ENCODE measurements at places on chromosomes 4 and X. TPM values are rescaled to one million over a fixed set of nuclear protein-coding genes. Genes with fewer than 3 reads are reported as not detected.
A peak's percentile ranks its signal among the peaks of the same experiment; 100 is the strongest.

GRCh38 chr4:65670331-65671031 is at the start of gene EPHA5:
Gene EPHA5 (minus strand): TSS chr4:65670489. CDS start chr4:65669742, 747 bp downstream.
- DNase-seq, result peak; percentile 77

AMTN gene
- not detected for polyA plus RNA-seq

GRCh38 chrX:150150076-150150779 is 211.9 kb upstream of the EOLA2 start:
- no peak for DNase-seq

TBC1D8B gene
- polyA plus RNA-seq, result 6.0 TPM

GRCh38 chr4:121822796-121823504 is 733 bp downstream of the CCNA2 start:
- DNase-seq, result no peak

ZFP92 gene
- 0.88 TPM for polyA plus RNA-seq

GRCh38 chr4:4720646-4721045 is 138.8 kb upstream of the MSX1 start:
- no peak for DNase-seq

MGAT4D gene
- polyA plus RNA-seq, result not detected

GRCh38 chr4:76981644-76982043 is 32.1 kb downstream of the SEPTIN11 start:
- no peak for DNase-seq

DNA sequence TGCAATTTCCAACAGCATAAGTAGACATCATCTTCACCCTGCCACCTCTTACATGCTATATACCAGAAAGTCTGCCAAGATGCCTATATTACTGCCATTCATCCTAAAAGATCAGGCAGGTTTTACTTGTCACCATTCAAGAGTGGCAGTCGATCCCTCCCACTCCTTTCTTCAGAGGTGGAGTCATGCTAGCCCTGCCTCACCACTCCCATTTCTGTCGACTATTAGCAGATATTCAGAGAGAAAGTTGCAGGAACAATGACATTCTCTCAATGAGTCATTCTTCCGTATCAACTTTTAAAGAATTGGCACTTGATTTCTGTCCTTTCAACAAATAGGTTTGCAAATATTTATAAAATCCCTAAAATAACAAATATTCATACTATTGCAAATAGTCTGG is 1060.1 kb downstream of the ADGRL3 start:
- DNase-seq, result no peak

RAI2 gene
- 8.1 TPM for polyA plus RNA-seq

NUDT11 gene
- polyA plus RNA-seq, result 6.5 TPM

DNA sequence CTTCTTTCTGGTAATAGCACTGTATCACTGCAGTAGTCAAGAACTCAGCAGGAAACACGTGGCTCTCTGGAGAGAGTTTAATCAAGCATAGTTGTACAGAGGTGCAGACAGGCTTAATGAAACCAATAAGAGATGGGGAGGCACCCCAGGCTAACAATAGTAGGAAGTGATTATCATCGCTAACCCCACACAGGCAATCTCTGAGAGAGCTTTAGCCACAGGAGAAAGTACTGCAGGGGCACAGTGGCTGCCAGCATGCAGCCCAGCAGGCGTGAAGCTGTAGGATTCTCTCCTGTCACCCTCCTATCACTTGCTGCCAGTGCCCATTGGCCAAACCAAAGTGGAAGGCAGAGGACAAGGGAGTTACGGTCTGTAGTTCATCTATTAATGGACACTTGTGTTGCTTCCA is 450.0 kb upstream of the RASGEF1B start:
- DNase-seq, result peak; percentile 23

NMU gene
- polyA plus RNA-seq, result 1.4 TPM

- no peak for DNase-seq
Measured at GRCh38 chr4:93743022-93743421, 85.5 kb upstream of the ATOH1 start.

- no peak for DNase-seq
Measured at GRCh38 chr4:10243856-10244255, 127.3 kb upstream of the WDR1 start.

- DNase-seq, result no peak
Measured at GRCh38 chr4:139816856-139817255, 151.2 kb downstream of the MGST2 start.

DNA sequence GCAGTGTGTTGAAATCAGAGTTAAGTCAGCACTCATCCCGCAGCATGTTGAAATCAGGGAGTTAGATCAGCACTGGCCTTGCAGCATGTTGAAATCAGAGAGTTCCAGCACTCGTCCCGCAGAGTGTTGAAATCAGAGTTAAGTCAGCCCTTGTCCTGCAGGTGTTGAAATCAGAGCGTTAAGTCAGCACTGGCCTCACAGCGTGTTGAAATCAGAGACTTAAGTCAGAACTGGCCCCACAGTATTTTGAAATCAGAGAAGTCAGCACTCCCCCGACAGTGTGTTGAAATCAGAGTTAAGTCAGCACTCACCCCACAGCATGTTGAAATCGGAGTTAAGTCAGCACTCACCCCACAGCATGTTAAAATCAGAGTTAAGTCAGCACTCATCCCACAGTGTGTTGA is 10.9 kb upstream of the UVSSA start:
- no peak for DNase-seq

GRCh38 chrX:96611619-96612362 is 72.9 kb upstream of the DIAPH2 start:
- peak; percentile 2 for DNase-seq

DNA sequence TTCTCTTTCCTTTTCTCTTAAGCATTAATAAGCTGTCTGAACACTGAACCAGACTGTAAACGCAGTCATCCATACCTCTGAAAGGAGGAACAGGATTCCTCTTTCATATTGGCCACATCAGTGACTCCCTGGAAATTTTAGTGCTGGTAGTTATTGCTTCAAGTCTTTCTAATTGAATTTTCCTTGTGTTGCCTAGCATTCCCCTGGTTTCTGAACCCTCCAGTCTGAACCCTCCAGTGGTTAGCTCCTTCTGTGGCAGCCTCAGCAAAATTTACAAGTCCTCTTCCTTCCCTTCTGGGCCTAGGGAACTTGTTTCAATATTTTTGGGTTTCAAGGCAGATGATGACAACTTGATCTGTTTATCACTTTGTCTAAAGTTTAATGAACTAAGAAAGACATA is 7.9 kb downstream of the SPARCL1 start:
- no peak for DNase-seq

DNA sequence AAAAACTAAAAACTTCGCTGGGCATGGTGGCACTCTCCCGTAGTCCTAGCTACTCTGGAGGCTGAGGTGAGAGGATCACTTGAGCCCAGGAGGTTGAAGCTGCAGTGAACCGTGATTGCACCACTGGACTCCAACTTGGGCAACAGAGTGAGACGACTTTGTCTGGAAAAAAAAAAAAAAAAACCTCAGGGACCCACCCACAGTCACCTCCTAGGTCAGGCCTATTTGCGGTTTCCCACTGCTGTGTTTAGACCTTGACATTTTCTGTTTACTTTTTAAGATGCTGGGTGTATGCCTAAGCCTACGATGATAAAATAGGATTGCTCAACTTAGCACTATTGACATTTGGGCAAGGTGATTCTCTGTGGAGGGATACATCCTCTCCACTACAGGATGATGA is 197.4 kb upstream of the TBL1X start:
- no peak for DNase-seq

SPANXA2 gene
- polyA plus RNA-seq, result not detected

DNA sequence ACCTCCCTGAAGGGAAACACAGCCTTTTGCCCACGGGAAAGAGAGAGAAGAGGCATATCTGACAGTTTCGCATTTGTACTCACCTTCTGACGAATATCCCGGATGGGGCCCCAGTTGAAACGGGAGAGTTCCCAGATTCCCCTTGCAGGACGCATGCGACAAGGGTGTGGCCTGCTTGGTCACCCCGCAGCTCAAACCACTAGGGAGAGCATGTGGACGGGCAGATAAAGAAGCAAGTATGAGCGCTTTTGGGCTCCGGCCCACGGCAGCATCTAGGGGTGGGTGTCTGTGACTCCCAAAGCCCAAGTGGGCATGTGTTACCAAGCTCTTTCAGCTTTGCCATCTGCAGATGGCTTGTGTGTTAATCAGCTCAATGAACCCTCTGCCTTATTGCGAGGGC is 70.1 kb upstream of the MED14 start:
- no peak for DNase-seq

GRCh38 chr4:86834901-86835300 is 14.3 kb downstream of the SLC10A6 start:
- DNase-seq, result no peak

- no peak for DNase-seq
Measured at GRCh38 chr4:21177871-21178270, 477.6 kb downstream of the PACRGL start.

DNA sequence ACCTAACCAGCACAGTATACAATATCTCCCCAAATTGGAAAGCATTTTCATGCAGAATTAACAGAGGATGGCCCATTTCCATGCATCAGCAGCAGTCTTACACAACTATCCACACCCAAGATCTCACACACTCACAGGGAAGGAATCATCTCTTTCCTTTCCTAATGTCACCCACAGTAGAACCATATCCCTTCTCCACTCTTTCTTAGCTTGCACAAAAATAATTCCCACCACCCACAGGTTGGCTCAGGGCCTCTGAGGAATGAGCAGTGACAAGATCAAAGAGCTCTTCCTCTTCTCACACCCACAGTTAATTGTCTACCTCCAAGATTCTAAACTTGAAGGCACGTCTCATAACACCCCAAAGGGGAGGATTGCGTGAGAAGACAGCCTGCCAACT is 217.7 kb upstream of the VEGFC start:
- no peak for DNase-seq

DNA sequence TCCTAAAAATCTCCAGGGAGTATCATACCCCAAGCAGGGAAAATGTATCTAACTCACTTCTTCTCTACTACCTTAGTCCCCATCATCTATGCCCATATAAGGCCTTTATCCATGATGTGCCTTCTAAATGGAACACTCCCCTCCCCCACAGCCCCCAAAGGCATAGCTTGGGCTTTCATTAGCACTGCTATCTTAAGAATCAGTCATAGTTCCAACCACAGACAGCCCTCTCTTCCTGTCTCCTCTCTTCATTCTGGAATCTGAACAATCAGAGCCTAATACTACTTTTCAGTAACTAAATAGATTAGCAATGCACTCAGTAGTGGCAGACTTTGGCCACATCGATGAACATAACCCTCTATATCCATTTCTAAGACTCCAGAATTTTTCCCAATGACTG is 313.2 kb upstream of the DKK2 start:
- no peak for DNase-seq

DNA sequence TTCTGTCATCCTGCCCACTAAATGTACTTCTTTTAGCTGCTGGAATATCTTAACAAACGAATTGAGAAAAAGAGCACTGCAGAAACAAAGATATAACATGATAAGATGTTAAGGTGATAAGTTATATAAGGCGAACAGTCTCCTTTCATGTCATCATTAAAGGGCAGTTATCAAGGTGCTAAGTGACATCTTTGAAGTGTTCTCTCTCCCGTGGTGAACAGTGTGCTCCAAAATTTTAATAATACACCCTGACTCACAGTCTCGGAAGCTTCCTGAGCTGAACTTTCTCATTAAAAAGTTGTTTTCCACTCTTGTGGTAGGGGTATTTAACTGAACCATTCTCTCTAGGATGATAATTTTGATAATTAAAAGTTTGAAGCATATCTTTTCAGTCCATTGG is 61.6 kb downstream of the PLS3 start:
- no peak for DNase-seq

- DNase-seq, result no peak
Measured at GRCh38 chr4:77734928-77735327, 84.2 kb downstream of the CNOT6L start.

DNA sequence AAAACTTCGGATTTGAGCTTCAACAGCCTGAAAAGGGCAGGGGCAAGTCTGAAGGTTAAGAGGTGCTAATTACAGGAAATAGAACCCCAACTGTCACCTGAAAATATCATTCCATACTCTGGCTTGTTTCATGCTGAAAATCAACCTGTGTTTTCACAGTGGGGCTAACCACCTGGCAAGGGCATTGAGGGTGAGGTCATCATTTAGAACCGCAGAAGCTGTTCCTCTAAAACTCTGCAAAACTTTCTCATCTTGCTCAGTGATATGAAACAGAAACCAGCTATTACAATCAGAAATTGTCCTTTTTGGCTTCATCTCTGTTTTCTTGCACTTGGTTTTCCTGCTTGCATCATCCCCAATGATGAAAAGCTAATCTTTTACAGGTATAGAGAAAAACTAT is 247.6 kb downstream of the DCLK2 start:
- no peak for DNase-seq

GRCh38 chrX:15471028-15471427 is 22.1 kb downstream of the PIR start:
- DNase-seq, result peak; percentile 57

SMPX gene
- 322 TPM for polyA plus RNA-seq

DNA sequence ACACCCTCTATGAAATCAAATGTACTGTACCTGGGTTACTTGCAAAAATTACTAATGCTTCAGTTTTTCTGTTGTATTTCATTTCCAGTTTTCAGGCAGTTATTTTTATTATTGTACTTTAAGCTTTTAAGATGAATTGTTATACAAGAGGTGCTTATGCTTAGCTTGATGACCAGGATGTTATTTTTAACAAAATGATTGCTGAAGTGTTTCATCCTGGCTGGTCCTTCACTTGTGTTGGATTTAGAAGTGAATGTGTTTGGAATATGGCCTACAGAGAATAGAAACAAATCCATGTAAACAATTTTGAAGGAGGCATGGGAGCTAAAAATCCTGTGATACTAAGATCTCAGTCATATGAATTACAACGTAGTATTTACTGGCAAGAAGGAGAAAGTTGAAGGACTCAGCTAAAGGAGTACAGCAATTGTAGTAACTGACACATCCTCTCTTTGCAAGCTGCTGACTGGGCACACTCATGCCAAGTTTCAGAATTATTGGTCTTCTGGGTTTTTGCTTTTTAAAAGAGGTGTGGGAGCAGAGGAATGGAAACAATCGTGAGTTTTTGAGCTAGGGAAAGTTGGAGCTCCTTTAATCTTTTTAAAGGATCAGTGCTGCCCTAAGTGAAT is 9.2 kb downstream of the UBE2A start:
- no peak for DNase-seq

DNA sequence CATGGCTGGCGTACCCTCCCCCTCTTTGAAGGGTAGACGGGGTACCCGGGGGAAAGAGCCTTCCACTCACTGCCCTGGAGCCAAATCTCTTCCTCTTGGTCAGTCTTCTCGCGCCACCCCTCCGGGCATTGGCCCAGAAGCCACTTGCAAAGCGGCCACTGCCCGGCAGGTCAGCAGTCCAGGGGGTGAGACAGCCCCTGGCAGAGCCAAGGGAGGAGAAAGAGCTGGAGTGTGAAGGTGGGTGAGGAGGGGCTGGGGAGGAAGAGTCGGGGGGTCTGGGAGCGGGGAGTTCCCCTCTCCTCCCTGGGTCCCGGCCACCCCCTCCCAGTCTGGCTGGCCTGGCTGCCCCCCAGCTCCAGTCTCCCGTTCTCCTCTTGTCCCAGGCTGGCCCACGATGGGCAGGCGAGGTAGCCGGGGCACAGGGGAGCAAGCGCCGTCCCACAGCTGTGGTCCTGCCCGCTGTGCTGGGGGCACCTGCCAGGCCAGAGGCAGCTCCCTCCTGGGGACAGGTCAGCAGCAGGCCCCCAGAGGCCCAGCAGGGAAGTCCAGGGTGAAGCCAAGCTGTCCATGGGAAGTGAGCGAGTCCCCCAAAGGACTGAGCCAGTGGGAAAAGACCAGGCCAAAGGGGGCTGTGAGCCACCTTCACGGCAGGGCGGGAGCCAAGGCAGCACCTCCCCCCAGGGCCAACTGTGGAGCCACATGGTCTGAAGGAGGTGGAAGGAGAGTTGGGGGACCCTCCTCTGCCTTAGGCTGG is 21.6 kb upstream of the DUSP9 start:
- no peak for DNase-seq

GRCh38 chr4:97396097-97396496 is 747.2 kb downstream of the STPG2 start:
- no peak for DNase-seq

TLR3 gene
- 1.5 TPM for polyA plus RNA-seq

Data from muscle of arm (tissue), 14 donors.